ENCODE measurements at places on chromosomes 5 and 9.
A peak's percentile ranks its signal among the peaks of the same experiment; 100 is the strongest.

DNA sequence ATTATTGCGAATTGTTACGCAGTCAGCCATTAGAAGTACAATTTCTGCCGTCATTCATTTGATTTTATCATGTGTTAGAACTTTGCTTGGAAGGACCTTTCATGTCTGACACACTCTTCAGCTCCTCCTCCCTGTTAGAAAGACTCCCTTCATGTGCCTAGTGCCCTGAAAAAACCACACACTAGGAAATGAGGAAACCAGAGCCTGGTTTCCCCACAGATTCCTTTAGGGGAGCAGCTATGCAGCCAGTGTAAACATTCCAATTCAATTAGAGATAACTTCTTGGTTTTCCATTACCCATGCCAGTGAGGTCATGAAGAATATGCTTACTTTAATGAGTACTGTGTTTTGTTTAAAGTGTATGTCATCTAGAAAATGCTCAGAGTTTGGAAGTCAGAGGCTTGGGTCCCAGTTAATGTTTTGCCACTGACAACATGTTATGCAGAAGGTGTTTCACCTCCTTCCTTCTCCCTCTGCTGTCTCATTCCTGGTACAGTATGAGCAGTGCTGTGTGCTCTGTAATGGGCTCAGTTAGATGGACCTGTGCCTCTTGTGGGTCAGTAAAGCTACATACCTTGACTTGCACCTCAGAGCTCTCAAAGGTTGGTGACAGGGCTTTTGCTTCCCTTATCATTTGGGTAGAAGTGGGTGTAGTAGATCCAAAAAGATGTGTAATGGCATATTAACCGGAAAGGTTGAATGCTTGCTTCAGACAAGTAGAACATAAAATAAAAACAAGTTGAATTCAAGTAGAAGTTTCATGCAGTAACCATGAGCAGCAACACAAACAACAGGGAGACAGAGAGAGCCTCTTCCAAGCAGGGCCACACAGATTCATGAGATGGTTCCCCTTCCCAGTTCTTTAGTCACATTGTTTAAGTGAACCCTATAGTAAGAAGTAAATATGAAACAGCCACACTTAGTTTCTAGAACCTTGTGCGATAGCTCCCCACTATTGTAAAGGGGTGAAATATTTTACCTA, 52.6 kb upstream of the TNFAIP8 start:
- DNase-seq: peak; percentile 30

GRCh38 chr5:179194201-179194910, 134.2 kb downstream of the ZNF354C start:
- no peak for DNase-seq

DNA sequence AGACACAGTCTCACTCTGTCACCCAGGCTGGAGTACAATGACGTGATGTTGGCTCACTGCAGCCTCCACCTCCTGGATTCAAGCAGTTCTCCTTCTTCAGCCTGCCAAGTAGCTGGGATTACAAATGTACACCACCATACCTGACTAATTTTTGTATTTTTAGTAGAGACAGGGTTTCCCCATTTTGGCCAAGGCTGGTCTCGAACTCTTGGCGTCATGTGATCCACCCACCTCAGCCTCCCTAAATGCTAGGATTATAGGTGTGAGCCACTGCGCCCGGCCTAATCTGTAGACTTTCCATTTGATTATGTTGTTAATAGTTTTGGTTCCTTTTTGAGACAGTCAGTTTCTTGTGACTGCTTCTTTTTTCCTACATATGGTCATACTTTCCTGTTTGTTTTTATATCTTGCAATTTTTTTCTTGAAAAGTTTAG, 31.0 kb downstream of the MTREX start:
- DNase-seq: peak; percentile 54

DNA sequence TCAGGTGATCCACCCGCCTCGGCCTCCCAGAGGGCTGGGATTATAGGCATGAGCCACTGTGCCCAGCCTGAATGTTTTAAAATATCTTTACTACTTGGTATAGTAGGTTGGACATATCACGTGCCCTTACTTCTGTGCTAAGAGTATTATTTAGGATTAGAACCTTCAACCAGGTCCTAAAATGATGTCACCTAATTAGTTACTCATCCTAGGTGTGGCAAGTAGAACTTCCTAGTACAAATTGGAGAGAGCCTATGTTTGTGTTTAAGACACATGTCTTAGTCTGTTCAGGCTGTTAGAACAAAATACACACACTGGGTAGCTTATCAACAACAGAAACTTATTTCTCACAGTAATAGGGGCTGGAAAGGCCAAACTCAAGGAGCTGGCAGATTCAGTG, 51.5 kb downstream of the ZFAND5 start:
- DNase-seq: no peak
